Activated naive CD4-positive, alpha-beta T cell treated with anti-CD3 and anti-CD28 coated beads for 36 hours (primary cell): ENCODE measurements at places on chromosomes 6 and 20. TPM values are rescaled to one million over a fixed set of nuclear protein-coding genes. Genes with fewer than 3 reads are reported as not detected.

DNA sequence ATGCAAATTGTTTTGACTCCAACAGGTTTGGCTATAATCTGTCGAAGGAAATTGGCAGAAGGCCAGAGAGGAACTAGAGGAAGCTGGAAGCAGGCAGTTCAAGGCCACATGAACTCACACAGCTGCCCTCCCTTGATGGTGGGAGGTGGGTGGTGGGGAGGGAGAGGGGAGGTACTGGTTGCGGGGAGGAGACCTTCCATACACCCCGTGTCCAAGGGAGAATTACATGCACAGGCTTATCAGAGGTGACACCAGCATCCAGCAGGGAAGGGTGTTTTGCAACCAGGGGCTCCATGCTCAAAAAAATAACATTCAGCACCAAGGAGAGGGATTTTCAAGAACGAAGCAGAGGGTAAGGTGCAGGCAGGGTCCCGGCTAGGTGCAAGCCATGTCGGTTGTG is 9.1 kb downstream of the PRND start:
- DNase-seq = no peak
- no peaks in the 10 kb centered on the region for H3K36me3 ChIP-seq
- no peak overlapping the region for H3K4me3 ChIP-seq
- H3K27ac ChIP-seq = no peak overlapping the region

DNA sequence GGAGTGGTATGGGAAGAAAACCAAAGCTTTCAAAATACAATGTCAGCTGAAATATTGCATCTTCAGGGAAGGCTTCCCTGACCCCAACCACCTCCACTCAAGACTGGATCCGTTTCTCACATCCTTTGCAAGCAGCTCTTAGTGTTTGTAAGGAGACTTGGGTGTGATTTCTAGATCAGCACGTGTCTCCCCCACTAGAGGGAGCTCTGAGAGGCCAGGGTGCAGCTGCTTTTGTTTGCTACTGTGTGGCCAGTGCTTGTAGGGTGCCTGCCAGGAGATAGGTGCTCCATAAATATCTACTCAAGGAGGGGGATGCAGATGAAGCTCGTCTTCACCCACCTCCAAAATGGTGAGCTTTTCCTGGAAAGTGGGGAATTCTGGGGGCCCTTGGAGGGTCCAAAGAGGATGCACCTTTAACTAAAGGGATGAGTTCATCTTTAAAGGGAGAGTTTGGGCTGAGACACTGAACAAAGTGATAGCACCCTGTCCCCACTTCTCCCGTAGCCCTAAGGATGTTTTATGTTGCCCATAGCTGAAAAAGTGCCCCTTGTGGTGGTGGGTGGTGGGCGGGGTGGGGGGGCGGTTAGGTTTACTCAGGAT is 52.6 kb upstream of the MAFB start:
- H3K27me3 ChIP-seq = peaks cover 7% of the 10 kb centered on the region
- no peak overlapping the region for H3K27ac ChIP-seq
- H3K36me3 ChIP-seq = no peaks in the 10 kb centered on the region
- H3K4me1 ChIP-seq = no peaks in the 10 kb centered on the region

DNA sequence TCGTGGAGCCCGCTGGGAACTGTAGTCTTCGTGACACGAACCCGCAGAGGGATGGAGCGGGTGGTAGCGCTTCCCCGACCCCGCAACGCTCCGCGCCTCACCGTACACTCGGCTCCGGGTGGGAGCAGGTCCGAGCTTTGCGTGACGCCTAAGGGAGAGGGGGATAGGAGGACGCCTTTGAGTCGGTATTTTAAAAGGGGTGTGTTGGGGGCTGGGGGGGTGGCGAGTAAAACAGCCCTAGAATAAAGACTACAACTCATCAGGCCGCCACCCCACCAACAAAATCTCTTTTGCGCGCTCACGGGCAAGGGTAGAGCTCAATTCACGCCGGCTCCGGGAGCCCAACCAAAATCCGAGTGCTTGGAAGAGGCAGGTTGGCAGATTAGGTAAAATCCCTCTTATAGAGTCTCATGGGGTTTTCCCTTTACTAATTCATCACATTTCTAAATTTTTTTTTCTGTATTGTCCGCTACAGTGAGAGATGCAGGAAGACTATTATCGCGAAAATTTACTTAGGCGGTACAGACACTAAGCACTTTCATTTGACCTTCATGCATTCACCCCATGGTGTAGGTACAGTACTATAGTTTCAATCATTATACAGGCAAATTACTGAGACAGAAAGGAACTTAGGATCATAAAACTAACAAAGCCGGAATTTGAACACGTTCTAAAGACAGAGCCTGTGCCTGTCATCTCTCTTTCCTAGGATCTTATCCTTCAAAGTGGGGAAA is 706 bp upstream of the SNX14 start:
- peak overlapping the region; percentile 94 for H3K27ac ChIP-seq
- H3K27me3 ChIP-seq = no peaks in the 10 kb centered on the region
- H3K4me3 ChIP-seq = peak overlapping the region; percentile 93
- peak; percentile 76 for DNase-seq

Gene NINL
- total RNA-seq = 2.9 TPM

GRCh38 chr20:43666376-43667328 is at the start of gene MYBL2:
MYBL2 (plus strand) TSS chr20:43667114; CDS start chr20:43667284, 170 bp downstream.
- no peak within 1 kb of the TSS for H3K27ac ChIP-seq
- peak; percentile 74 for DNase-seq
- H3K4me1 ChIP-seq = peaks cover 4% of the 10 kb centered on the region
- peaks cover 21% of the 10 kb centered on the region for H3K36me3 ChIP-seq
- H3K27me3 ChIP-seq = peaks cover 9% of the 10 kb centered on the region

DNA sequence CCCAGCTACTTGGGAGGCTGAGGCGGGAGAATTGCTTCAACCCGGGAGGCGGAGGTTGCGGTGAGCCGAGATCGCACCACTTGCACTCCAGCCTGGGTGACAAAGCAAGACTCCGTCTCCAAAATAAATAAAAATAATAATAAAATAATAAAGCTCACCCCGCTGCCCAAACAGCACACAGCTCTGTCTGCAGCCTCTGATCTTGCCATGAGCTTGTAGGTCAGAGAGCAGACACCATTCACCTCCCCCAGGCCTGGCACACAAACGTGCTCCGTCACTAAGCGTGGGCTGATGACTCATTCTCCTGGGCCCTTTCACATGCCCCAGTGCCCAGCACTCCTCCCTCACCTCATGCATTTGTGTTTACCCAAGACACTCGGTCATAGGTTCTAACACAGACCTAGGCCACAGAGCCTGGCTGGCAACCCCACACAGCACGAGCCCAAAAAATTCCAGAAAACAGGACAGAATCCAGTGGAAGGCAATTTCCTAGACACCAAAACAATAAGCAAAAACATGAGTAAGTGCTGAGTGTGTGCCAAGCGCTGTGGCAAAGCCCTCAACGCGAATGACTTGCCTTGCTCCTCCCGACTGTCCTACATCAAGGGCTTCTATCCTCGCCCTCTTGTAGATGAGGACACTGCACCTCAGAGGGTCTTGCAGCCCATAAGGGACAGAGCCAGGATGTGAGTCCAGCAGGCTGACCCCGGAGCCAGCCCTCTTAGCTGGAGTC is 18.0 kb downstream of the ATP9A start:
- peak; percentile 17 for DNase-seq
- peaks cover 3% of the 10 kb centered on the region for H3K27me3 ChIP-seq
- no peaks in the 10 kb centered on the region for H3K36me3 ChIP-seq
- peaks cover 2% of the 10 kb centered on the region for H3K4me1 ChIP-seq
- H3K4me3 ChIP-seq = no peak overlapping the region

Gene PAK5
- not detected for total RNA-seq

DNA sequence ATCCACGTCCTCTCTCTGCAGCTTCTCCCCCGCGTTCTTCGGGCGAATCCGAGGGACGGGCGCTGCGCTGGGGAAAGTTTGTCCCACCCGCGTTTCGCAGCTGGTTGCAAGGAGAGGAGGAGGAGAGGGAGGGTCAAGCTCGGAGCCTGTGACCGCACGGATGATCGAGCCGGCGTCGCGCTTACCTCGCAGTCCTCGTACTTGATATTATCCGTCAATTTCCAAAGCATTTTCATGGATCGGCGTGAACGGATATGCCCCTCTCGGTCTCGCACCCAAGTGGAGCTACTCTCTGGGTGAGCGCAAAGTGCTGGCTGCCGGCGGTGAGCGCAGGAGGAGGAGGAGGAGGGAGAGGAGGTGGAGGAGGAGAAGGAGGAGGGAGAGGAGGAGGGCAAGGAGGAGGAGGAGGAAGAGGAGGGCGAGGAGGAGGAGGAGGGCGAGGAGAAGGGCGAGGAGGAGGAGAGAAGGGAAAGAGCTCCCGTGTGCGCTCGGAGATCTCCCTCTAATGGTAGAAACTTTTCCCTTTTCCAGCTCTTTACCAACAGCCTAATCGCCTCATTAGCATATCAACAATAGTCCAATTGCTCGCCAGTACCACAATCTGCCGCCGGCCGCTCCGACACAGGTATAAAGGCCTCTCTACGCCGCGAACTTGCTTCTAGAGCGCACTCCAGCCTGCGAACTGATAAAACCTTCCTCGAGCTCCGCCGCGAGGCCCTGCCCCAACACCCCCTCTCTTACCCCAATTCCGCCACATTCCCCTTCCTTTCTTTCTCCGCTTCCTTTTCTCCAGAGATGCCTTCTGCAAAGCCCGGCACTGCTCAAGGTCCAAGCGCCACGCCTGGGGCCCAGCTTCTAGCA is at the start of gene TFAP2A:
TSS of gene TFAP2A (minus strand) at position 319 of the 861 bp plus-strand sequence. CDS start at position 236, 83 bp downstream.
- H3K4me3 ChIP-seq = peak within 1 kb of the TSS; percentile 68
- H3K27me3 ChIP-seq = peaks cover 87% of the 10 kb centered on the region
- H3K4me1 ChIP-seq = peaks cover 50% of the 10 kb centered on the region

Gene CASS4
- 5.1 TPM for total RNA-seq

DNA sequence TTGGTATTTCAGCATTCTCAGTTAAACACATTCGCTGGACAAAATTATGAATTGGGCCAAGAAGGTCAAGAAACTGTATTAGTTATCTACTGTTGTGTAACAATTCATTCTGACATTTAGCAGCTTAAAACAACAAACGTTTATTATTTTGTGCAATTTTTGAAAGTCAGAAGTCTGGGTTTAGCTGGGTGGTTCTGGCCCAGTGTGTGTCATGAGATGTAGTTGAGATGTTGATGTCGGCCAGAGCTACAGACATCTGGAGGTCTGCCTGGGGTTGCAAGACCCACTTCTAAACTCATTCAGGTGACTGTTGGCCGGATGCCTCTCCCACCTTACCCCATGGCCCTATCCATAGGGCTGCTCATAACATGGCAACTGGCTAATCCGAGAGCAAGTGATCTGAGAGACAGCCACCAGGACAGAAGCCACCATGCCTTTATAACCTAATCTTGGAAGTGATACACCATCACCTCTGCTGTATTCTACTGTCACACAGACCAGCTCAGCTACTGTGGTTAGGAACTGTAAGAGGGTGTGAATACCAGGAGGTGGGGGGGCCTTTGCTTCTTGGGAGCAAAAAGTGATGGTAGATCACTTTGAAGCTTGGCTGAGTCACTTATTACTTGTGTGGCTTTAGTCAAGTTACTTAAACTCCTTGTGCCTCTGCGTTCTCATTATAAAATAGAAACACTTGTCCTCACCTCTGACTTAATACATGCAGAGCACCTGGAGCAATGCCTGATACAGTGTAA is 217.0 kb upstream of the MYLIP start:
- H3K4me3 ChIP-seq = no peak overlapping the region
- H3K36me3 ChIP-seq = no peaks in the 10 kb centered on the region
- H3K27ac ChIP-seq = no peak overlapping the region
- DNase-seq = peak; percentile 69
- peaks cover 2% of the 10 kb centered on the region for H3K27me3 ChIP-seq
- H3K4me1 ChIP-seq = peaks cover 31% of the 10 kb centered on the region

- H3K4me3 ChIP-seq = no peak overlapping the region
- peaks cover 18% of the 10 kb centered on the region for H3K4me1 ChIP-seq
- no peaks in the 10 kb centered on the region for H3K36me3 ChIP-seq
Observed at GRCh38 chr20:2136275-2136674, 34.6 kb downstream of the STK35 start.

DNA sequence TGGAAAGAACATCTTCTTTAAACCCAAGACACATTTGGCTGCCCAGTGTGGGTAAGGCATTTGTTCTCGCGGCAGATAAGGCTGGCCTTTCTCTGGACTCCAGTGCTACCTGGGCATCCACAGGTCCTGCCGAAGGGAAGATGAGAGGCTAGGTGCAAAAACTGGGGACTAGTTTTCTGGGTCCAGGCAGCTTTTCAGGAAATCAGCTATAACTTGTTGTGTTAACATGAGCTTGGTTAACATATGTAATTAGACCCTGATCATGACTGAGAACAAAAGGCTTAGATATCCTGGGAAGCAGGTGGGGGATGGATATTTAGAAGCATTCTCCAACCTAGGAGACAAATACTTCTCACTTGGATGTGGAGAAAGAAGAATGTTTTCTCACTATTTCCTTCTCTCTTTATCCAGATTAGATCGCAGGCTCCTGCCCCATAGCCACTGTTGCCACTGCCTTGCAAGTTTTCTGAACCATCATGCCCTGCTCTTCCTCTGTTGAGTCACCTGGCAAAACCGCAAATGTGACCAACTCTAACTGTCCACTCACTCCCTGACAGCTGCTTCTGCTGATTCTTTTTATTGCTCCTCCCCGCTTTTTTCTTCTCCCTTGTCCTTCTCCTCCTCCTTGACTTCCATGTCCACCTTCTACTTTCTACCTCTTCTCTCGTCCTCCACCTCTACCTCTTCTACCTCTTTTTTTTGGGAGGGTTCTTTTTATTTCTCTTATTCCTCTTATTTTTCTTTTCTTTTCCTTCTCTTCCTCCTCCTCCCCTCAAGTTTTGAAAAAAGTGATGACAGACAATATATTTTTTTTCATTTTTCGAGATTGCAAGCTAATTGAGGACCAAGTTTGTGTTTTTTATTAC is 258.1 kb downstream of the UTRN start:
- DNase-seq = no peak
- no peak overlapping the region for H3K4me3 ChIP-seq
- H3K36me3 ChIP-seq = peaks cover 14% of the 10 kb centered on the region
- H3K4me1 ChIP-seq = peaks cover 6% of the 10 kb centered on the region
- H3K27ac ChIP-seq = no peak overlapping the region

DNA sequence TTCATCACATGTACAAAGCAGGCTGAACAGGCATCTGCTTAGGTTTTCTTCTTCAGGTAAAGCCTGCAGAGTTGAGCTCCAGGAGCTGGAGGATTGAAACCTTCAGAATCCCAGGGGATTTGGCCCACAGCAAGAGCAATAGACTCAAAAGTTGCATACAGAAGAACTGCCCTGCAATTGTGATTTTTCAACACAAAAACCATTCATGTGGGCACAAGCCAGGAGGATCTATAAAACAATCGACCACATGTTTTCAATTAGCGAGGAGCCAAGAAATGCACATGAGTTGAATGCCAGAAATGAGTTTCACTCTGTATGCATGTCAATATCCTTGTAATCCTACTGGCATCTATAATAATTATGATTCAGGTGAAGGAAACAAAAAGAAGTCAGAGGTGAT is 576.4 kb downstream of the HDGFL1 start:
- no peak overlapping the region for H3K27ac ChIP-seq
- H3K4me3 ChIP-seq = no peak overlapping the region
- H3K27me3 ChIP-seq = no peaks in the 10 kb centered on the region
- no peak for DNase-seq
